ENCODE measurements at places on chromosomes 6 and 20.

- DNase-seq: no peak
Measured at GRCh38 chr6:21713481-21713880, 119.9 kb downstream of the SOX4 start.

GRCh38 chr6:25089442-25089841 lies 153.7 kb upstream of the RIPOR2 start:
- no peak for DNase-seq

DNA sequence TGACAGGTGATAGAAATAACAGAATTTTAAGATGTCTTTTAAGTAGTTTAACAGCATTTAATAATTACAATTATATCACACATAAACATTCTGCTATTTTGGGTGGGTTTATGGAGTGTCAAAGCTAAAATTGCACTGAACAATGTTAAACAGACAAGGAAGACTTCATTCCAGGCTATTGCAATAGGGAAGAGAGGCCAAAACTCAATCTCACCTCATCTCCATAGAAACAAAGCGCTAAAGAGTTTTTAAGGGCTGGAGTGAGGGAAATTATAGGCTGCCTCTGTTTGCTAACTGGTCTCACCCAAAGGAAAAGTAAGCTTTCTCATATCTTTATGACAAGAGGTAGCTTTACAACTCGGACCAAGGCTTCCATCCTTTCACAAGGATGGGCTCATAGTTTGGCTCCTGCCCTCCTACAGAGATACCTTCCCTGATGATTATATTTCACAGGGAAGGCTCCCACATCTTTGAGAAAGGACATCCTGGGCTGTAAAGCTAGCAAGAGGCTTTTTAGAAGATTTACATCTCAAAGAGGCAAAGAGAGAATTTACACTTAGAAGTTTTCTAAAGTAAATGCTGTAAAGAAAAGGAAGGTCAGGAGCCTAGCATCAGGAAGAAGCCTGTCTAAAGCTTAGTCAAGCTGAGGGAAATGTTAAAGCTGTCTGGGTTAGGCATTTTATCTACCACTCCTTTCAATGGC lies 350.2 kb upstream of the IMPG1 start:
- no peak for DNase-seq

DNA sequence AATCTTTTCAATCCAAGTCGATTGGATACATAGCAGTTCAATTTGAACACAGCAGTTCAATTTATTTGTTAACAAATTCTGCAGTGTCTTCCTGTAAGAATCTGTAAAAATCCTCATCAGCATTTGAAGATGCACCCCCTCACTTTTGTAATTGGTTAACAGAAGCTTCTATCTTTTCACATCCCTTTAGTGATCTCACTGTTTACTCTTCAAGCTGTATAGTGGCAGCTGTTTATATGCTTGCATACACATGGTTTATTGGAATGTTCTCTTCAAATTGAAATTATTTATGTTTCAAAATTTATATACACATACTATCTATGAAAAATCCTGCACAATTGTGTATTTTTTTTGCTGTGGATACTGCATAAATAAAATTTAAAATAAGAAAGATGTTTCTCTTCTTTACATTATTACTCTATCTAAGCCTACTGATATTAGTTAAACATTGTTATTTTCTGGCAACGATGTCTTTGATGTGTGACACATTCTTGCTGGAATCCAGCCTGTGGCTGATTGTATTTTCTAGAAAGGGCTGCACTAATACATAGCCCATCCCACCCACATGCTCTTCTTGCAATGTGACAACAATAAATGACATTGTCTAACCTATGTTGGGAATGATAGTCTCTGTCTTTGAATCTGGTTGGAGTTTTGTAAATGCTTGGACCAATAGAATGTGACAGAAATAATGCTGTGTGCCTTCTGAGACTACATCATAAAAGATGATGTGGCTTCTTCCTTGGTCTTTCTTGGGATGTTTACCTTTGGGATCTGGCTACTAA lies 573.0 kb downstream of the CD109 start:
- DNase-seq: no peak
